COR-L47 (cell line): ENCODE measurements at places on chromosomes 12 and 14.
A peak's percentile ranks its signal among the peaks of the same experiment; 100 is the strongest.

DNA sequence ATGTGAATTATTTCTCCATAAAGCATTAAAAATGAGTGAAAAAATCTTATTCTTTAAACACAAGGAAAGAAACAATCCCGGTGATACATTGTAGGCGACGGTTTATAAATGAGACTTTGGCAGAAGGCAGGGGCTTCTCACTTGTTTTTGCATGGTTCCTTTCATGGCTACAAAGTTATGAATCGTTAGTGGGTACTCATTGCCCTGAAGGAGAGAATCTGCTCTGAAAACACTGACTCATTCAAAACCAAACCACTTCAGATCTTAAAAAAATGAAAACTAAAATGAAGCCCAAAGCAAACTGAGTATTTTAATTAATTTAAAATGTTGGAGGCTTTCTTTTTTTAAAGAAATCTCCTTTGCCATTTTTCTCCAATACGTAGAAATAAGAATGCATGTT is 41.4 kb upstream of the AMIGO2 start:
- no peak for DNase-seq

GRCh38 chr12:4118601-4119156 is 154.9 kb upstream of the CCND2 start:
- DNase-seq, result no peak

GRCh38 chr14:74508844-74509428 is 15.4 kb downstream of the ISCA2 start:
- DNase-seq, result no peak

DNA sequence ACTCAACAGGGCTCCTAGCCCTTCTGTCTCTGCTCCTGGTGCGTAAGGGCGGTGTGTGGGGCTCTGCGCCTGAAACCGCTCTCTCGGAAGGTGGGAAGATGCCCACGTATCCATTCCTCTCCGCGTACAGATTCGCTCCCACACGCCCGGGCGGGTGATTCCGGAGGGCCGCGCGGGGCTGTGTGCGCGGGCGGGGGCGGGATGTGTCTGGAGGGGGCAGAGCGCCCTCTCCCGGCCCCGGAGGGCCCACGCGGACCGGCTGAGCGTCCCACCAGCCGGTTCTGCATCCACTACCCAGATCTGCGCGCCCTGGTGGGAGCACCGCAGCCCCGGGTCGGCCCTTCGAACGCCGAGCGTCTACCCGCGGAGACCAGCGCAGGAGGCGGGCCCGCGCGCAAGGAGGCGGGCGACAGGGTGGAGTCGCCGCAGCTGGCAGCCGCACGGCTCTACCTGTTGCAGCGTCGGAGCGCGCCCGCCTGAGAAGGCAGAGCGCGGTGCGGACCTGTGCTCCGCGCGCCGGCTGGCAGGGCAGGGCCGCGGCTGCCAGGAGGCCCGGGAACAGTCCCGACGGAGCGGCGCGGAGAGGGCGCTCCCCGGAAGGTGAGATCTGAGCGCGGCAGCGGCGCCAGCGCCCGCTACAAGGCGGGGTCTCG is 1.4 kb upstream of the KCNK13 start:
- DNase-seq, result peak; percentile 53

DNA sequence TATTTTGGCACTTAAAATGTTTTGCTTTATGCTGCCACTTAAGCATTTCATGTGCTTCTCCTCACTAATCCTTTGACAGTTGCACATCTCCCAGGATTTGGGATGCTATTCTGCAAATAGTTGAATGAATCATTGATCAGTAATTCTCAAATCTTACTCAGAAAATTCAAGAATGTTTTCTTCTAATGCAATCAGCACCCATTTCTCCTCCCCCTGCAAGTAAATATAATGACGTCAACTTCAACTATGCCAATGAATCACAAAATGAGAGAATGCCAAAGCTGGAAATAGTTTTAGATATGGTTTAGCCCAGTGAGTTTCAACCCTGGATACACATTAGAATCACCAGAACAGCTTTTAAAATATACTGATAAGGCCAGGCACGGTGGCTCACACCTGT is 2.1 kb upstream of the BLOC1S1 start:
- no peak for DNase-seq

GRCh38 chr14:86217523-86217922 is 687.6 kb downstream of the FLRT2 start:
- no peak for DNase-seq

- DNase-seq, result peak; percentile 47
Observed at GRCh38 chr12:67649261-67649569, 670 bp downstream of the DYRK2 start.

DNA sequence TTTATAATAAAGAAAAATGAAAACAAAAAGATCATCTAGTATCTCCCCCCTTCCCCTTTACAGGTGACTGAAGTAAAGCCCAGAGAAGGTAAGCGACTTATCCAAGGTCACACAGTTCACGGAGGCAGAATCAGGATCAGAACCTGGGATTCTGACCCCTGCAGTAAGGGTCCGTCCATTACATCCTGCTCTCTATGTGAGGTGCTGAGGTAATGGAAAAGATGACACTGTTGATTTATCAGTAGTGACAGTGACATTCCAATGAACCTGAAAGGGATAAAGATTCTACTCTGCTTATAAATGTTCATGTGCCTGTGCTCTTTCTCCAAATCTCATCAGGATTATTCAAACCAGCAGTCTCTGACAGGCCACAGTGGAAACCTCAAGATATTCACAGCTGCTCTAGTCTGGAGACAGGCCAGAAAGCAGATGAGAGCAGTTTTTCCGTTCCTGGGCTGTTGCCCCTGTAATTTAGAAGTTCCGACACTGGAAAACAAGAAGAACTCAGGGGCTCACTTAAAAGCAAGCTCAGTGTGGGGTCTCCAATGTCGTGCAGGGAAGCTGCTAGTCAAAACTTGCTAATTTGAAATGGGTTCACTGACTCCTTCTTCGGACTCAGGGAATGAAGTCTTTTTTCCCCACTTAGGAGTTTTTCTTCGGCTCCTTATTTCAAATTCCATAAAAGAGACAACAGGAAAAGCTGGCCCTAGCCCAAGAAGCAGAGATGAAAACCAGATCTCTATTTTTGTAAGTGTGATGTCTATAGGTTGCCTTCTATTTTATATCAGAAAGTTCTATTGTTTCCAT is 131.8 kb upstream of the EEA1 start:
- DNase-seq, result no peak

DNA sequence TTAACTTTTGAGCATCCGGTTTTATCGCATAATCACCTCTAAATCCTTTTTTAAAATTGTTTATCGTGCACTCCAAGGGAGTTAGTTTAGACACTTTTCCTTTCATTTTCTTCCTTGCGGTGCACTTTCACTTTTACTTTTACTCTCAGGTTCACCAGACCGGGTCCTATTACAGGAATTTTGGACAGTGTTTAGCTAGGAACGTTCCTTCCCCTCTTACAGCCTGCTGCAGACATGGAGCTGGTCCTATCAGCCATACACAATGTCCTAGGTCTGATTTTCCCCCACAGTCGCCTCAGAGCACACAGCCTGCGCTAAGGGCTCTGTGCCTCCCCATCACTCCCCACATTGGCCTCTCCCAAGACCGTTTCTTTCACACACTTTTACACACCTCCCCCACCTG is 103.9 kb downstream of the ALG10 start:
- DNase-seq, result no peak

DNA sequence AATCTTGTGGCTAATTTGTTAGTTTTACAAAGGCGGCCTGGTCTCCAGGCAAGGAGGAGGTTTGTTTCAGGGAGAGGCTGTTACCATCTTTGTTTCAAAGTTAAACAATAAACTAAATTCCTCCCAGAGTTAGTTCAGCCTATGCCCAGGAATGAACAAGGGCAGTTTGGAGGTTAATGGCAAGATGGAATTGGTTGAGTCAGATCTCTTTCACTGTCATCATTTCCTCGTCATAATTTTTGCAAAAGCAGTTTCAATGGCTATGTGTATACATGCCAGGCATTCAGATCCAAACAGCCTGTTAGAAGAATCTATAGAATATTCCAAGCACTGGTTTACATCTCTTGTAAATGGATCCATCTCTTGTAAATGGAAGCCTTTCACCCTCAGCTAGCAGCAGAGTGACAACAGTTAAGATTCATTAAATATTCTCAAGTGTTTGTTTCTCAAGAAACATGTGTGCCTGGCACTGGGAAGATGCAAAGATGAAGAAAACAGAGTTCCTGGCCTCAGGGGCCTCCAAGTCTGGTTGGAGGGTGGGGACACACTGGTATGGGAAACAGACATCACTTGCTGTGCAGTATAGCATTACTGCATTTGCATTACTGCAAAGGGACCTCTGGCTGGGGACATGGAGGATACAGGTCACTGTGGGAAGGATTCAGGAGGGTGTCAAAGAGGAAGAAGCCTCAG is 65.8 kb downstream of the RIN3 start:
- DNase-seq, result no peak

DNA sequence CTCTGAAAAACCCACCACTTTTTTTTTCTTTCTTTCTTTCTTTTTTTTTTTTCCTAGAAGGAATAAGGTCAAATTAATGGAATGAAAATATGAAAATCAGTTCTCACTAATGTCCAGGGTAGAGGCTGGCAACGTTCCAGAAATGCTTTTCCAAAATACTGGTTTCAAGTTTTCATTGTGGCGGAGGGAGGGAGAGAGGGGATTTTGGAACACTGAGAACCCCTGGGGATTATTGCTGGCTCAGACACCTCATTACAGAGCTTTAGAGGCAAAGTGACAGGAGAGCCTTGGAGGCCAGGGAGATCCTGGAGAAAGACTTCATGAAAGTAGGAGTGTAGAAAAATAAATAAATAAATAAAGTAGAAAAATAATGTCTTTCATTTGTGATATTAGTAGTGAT is 45.4 kb downstream of the ALX1 start:
- DNase-seq, result peak; percentile 52

GRCh38 chr14:37172024-37172869 is at the start of gene SLC25A21:
Gene SLC25A21, minus strand, starts transcription at chr14:37172606.
- DNase-seq, result peak; percentile 81

- DNase-seq, result no peak
Observed at GRCh38 chr14:101070540-101071492, 167.3 kb upstream of the RTL1 start.

DNA sequence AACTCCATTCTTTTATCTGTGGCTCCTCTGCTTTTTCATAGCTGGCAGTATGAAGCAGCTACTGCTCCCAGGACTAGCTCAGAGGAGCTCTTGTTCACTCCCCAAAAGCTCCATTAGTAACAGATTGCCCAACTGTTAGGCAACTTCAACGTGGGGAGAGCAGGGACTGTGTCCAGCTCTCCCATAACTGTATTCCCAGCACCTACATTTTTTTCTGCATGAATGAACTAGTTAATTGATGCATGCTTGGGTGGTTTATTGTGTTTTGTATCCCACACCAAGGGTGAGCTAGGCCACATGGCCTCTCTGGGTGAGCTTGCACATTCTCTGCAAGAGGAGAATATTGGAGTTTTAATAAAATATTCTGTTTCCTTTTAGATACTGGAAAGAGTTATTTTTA is 15.2 kb downstream of the STON2 start:
- DNase-seq, result peak; percentile 60

GRCh38 chr12:64255249-64255648 is 33.2 kb upstream of the KICS2 start:
- no peak for DNase-seq

- no peak for DNase-seq
Observed at GRCh38 chr14:74563586-74564159, 48.4 kb downstream of the LTBP2 start.

GRCh38 chr12:79997096-79997791 is 62.3 kb upstream of the PPP1R12A start:
- DNase-seq, result no peak

DNA sequence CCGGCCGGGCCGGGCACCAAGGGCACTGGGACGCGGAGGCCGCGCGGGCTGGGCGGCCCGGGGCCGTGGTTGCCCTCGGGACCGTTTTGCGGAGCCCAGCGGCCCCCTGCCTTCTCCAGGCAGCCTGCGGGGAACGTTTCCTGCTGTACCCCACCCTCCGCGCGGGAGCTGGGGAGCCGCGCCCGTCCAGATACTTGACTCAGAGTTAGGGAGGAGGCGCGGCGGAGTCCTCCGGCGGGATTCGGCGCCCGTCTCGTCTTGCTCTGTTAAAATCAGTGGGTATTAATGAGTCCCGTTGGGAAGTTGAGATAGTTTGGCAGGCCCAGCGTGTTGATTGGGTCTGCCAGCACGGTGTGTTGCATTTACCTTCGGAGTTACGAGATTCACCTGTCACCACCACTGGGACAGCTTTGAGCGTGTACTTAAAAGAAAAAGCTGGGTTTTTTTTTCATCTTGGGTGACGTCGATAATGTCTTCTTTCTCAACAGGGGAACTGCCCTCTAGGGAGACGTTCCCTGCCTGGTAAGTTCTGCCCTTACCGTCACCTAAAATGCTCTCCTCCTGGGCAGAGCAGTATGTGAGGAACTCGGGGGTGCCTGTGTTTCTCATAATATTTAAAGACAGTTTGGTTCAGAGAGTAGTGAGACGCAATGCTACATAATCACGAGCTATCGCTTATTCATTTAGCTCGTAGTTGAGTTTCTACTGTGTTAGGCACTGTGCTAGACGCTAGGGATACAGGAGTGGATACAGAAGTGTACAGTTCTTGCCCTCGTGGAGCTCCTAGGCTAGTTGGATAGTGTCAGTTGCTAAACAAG is 596 bp downstream of the DLST start:
- no peak for DNase-seq

GRCh38 chr12:57835366-57836288 is 10.9 kb downstream of the CTDSP2 start:
- no peak for DNase-seq

DNA sequence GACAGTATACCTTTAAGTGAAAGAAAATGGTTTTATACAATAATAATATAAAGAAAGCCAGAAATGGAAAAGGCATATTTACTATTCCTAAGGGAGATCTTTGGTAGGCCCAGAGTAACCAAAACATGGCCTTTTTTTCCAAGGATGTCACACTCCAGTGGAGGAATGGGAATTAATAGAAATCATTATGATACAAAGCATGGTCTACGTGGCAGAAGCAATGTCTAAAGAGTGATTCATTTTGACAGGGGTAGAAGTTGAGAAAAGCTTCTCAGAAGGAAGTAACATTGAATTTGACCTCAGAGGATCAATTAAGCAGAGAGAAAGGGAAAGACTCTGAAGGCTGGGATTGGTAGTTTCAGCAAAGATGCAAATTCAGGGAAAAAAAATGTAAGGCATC is 208.6 kb downstream of the BTG1 start:
- DNase-seq, result no peak

DNA sequence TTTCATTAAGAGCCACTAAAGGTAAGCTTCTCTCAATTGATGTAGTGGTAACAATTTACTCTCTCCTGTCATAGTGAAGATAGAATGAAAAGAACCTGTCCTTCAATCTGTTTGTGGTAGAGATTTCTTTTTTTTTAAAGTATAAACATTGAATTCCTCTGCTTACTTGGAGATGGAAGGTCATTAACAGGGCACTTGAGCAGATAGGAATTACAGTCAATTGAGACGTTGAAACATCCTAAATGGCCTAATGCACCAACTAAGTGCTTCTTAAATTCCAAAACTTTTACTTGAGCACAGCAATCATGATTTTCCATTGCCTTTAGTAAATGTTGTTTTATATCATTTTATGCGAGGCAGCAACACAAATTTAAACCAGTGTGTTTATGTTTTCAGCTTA is 241.4 kb downstream of the FOXG1 start:
- DNase-seq, result no peak
